Fibroblast of skin of scalp (primary cell): ENCODE measurements at places on chromosomes 12 and 14.

DNA sequence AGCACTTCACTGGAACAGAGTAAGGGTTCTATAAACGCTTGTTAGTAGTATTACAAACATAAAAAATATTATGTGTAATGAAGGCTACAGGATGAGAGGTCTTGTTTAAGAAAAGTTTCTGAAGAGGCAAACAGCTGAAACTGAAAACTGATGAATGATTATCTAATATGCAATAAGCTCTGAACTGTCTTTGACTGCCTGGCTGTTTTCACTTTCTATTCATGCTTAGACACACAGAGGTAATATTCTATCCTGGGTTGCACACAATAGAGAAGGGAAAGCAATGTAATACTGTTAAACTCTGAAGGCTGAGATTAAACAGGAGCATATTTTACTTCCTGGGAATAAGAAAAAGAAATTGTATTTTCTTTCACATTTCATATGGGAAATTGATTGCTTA is 251.3 kb downstream of the ALX1 start:
- DNase-seq: no peak

- no peak for DNase-seq
These were observed 245.2 kb upstream of the PLEKHG7 start for GRCh38 chr12:92457458-92458180.

DNA sequence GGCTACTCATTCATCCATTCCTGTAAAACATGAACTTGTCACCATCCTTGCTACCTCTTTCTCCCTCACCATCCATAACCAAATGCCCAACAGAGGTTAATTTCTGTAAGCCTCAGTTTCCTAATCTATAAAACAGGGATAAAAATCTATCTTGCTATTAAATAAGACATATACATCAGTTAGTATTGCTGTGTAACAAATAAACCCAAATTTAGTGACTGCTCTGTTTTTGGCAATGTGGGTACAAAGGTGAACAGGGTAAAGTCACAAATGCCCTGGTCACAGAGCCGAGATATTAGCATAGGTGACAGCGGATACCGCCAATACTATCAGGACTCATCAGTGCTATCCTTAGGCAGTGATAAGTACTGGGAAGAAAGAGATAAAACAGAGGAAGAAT is 3.6 kb upstream of the FBXO21 start:
- no peak for DNase-seq

DNA sequence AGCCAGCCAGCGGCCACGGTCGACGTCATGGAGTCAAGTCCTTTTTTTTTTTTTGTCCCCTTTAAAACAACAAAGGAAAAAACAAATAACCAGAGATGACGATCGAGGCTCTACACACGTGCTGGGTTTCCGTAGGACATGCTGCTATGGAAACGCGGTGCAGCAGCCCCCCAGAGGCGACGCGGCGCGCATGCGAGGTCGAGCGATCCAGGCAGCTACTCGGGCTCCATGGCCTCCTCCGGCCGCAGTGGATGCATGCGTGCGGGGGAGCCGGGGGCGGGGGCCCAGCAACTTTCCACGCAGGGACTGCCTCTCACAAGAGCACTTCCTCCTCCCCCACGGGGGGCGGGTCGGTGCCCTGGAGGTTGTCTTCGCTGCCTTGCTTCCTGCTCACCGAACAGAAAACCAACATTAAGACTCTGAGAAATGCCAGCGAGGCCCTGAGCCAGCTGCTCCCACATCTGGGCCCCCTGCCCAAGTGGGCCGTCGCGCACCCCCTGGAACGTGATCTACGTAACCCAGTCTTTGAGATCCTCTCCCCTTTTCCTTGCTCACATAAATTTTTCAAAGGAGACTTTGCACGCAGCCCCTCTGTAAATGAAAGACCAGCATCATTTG is 30.7 kb downstream of the P2RX4 start:
- peak; percentile 38 for DNase-seq

- DNase-seq: peak; percentile 45
These were observed 1.4 kb upstream of the CCDC85C start for GRCh38 chr14:99605299-99605961.

GRCh38 chr12:91074154-91074709 is 16.4 kb upstream of the KERA start:
- DNase-seq: peak; percentile 58

DNA sequence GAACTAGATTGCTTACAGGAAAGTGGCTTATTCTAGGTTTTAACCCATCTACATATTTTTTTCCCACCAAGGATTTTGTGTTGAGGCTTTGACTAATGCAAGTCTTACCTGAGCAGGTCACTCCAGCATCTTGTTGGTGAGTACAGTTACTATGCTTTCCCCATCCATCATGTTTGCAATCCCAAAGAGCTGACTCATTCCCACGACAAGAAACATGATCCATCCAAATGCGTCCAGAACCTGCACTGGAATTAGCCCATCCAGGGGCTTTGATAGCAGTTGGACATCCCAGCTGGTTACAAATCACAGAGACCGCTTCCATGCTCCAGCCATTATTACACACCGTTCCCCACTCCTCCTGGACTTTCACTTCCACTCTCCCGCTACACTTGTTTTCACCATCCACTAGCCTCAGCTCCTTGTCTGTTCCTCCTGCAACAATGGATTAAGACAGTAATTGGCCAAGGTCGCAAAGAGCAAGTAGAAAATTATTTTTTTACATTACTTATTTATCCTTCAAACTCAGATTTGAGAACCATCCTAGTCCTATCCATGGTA is 2.5 kb downstream of the CD163 start:
- peak; percentile 38 for DNase-seq

- no peak for DNase-seq
These were observed 25.1 kb downstream of the STX2 start for GRCh38 chr12:130813949-130814348.

DNA sequence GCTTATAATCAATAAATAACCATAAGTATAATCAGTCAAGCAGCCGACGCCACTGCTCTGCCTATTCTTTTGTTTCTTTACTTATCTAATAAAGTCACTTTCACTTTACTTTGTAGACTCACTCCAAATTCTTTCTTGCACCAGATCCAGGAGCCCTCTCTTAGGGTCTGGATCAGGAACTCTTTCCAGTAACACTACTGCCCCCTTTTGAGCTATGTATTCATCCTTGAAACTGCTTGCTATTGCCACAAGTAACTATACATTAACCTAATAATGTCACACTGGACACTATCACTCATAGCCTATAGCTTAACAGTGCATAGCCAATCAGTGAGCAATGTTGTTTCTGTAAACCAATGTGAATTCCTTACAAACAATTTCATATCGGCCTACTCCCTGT is 2.8 kb upstream of the NID2 start:
- DNase-seq: peak; percentile 78
